ENCODE measurements at places on chromosomes 11 and 22. TPM values are rescaled to one million over a fixed set of nuclear protein-coding genes. Genes with fewer than 3 reads are reported as not detected.

- no peaks in the 10 kb centered on the region for H3K36me3 ChIP-seq
- DNase-seq = no peak
- H3K27me3 ChIP-seq = no peaks in the 10 kb centered on the region
- H3K27ac ChIP-seq = no peak overlapping the region
- H3K4me1 ChIP-seq = no peaks in the 10 kb centered on the region
These were observed 118.8 kb upstream of the CADM1 start for GRCh38 chr11:115623021-115623451.

- H3K27me3 ChIP-seq = no peaks in the 10 kb centered on the region
- no peak for DNase-seq
- no peak overlapping the region for H3K4me3 ChIP-seq
- no peaks in the 10 kb centered on the region for H3K4me1 ChIP-seq
- no peak overlapping the region for H3K27ac ChIP-seq
- H3K36me3 ChIP-seq = no peaks in the 10 kb centered on the region
These were observed 54.6 kb downstream of the CHRDL2 start for GRCh38 chr11:74676596-74676995.

DNA sequence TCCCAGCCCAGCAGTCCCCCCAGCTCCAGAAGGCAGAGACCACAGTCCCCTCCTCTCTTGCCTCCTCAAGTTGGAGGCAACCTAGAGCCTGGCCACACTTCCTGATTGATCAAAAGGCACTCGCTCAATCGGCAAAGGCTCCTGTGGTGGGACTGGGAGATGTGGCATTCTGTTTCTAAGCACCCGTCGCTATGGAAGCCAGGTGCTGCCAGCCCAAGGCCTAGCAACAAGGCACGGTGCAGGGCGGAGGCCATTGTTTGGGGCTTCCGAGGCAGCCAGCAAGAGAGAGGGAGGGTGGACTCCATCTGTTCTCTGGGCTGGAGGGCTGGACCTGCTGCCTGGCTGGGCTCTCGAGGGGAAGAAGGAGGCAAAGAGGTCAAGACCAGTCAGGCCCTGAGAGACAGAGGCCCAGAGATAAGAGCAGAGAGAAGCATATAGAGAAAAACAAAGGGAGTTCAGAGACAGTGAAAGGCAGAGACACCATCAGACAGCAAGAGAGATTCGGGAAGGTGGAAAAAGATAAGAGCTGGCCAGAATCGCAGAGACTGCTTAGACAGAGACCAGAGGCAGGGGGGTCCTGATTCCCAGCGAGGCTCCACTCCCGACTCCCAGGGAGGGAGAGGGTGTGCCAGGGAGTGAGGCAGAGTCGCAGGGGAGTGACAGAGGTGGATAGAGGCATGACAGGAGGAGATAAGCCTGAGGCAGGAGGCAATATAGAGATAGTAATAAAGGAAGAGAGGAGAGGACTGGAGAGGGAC, 21.2 kb downstream of the PDE2A start:
- H3K27ac ChIP-seq = no peak overlapping the region
- no peak for DNase-seq
- no peak overlapping the region for H3K4me3 ChIP-seq
- no peaks in the 10 kb centered on the region for H3K4me1 ChIP-seq
- no peaks in the 10 kb centered on the region for H3K36me3 ChIP-seq
- H3K27me3 ChIP-seq = no peaks in the 10 kb centered on the region

DNA sequence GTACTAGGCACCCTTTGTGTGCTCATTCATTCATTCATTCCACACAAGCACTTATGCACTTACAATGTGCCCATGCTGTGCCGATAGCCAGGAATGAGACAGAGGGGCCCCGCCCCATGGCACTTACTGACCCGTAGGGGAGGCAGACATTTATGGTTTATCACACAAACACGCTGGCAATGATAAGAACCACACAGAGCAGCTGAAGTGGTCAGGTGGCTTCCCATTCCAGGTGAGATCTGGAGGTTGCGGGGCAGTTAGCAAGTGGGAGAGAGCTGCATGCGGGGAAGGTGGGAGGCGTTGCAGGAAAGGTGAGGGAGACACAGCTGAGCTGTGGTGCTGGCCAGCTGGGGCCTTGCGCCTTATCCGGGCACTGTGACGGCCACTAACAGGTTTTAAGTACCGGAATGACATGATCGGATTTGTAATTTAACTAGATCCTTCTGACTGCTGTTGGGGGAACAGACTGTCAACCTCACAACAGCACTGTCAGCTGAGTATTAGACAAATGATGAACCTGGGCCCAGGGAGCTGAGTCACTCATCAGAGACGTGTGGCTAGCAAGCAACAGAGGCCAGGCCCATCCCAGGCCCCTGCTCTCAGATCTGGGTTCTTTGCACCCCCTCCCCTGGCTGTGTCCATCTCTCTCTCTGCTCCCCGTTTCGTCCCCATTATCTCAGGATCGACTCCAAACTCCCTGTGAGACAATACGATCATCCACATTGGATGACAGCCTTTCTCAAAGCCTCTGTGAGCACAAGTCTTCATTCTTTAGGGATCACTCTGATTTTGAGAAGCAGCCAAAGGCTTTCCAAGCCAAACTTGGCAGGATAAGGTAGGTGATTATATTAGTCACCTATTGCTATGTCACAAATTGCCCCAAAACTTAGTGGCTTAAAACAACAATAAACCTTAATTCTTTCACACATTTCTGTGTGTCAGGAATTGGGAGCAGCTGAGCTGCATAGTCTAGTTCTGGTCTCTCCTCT, 28.4 kb downstream of the RASD2 start:
- DNase-seq = no peak
- H3K4me3 ChIP-seq = no peak overlapping the region

DNA sequence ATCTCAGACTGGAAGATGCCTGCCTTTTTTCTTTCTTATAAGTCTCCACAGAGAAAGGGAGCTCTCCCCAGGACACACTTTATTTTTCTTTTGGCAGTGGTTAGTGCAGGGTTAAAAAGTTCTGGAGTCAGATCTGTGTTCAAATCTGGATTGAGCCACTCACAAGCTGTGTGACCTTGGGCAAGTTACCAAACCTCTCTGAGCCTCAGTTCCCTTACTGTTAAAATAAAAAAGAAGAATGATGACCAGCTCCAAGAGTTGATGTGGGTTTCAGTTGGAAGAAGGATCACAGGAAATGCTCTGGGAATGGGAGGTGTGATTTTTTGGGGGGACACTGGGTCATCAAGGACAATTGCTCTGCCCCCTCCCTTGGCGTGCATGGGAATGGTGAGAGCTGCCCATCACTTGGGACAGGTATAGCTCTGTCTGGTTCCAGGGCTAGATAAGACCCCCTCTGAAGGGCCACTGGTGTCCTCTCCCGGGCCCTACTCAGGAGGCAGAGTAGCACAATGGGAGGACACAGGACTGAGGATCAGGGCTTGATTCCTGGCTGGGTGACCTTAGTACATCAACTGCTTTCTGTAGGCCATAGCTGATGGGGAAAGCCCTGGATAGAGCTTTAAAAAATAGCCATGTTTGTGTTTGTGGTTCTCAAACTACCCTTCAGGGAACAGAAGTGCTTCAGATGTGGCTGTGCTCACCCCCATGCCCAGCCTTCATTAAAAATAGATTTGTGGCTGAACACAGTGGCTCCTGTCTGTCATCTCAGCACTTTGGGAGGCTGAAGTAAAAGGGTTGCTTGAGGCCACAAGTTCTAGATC, 228.3 kb downstream of the MIAT start:
- H3K27ac ChIP-seq = no peak overlapping the region
- H3K4me1 ChIP-seq = no peaks in the 10 kb centered on the region
- DNase-seq = no peak
- peaks cover 3% of the 10 kb centered on the region for H3K36me3 ChIP-seq
- H3K27me3 ChIP-seq = no peaks in the 10 kb centered on the region

DNA sequence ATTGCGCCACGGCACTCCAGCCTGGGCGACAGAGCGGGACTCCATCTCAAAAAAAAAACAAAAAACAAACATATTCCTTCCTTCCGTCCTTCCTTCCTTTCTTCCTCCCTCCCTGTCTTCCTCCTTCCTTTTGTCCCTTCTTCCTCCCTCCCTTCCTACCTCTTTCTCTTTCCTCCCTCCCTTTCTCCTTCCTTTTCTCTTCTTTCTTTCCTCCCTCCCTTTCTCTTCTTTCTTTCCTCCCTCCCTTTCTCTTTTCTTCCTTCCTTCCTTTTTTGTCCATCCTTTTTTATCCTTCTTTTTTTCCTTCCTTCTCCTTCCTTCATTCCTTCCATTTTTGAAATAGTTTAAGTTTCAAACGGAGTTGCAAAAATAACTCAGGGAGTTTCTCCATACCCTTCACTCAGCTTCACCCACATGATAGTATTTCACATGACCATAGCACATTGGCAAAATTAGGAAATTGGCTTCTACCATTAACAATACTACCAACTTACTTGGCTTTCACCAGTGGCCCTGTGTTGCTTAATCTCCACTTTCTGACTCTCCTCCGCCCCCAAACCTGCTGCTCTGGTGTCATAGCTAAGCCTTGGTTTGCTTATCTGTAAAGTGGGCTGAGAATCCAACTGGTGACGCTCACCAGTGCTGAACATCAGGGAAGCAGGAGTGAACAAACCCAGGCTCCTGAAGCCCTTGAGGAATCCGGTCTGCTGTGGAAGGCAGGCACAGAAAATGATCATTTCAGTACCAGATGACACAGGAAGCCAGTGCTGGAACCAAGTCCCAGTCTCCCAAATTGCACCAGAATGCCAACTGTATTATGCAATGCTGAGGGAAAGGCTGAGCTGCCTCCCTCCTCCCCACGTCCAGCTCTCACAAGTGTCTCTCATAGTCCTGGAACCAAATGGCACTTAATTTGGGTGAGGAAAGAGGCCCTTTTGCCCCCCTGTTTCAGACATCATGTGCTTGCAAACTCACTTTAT, 17.2 kb upstream of the CRYBB3 start:
- H3K27me3 ChIP-seq = no peaks in the 10 kb centered on the region
- H3K4me1 ChIP-seq = no peaks in the 10 kb centered on the region
- H3K4me3 ChIP-seq = no peak overlapping the region
- peaks cover 11% of the 10 kb centered on the region for H3K36me3 ChIP-seq

- no peak overlapping the region for H3K27ac ChIP-seq
- no peaks in the 10 kb centered on the region for H3K27me3 ChIP-seq
- no peak overlapping the region for H3K4me3 ChIP-seq
These were observed 59.5 kb downstream of the USP35 start for GRCh38 chr11:78248191-78248590.

DNA sequence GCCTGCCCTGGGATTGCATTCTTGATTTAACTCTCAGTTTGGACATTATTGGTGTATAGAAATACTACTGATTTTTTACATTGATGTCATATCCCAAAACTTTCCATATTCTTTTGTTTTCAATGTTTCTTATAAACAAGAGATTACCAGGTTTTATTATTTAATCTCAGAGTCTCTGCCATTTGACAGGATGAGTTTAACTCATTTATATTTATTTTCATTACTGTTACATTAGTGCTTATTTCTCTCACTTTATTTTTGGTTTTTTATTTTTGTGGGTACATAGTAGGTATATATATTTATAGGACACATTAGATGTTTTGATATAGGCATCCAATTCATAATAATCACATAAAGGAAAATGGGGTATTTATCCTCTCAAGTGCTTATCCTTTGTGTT, 9.1 kb upstream of the SCGB1D4 start:
- peaks cover 13% of the 10 kb centered on the region for H3K4me1 ChIP-seq
- H3K36me3 ChIP-seq = no peaks in the 10 kb centered on the region
- peaks cover 18% of the 10 kb centered on the region for H3K27me3 ChIP-seq
- DNase-seq = no peak

GRCh38 chr11:65459552-65459951, 37.0 kb downstream of the NEAT1 start:
- H3K36me3 ChIP-seq = no peaks in the 10 kb centered on the region
- H3K4me3 ChIP-seq = no peak overlapping the region
- DNase-seq = no peak
- no peak overlapping the region for H3K27ac ChIP-seq

- no peaks in the 10 kb centered on the region for H3K4me1 ChIP-seq
- no peak for DNase-seq
- H3K36me3 ChIP-seq = no peaks in the 10 kb centered on the region
- H3K27ac ChIP-seq = no peak overlapping the region
These were observed 4.9 kb downstream of the SLCO2B1 start for GRCh38 chr11:75155570-75156422.

DNA sequence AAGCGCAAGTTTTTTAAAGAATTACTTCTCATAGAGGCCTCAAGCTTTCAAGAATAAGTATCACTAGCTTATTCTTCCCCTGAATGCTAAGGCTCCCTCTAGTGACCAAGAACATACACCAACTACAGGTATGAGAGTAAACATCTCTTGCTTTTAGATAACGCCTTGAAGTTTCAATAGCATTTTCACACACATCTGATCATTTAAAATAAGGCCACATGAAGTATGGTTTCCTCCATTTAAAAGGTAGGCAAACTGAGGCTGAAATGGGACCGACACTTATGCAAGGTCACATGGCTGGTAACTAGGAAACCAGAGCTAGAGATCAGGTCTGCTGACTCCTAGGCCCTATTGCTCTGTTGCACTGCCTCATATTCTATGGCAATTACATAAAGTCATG, 66.5 kb downstream of the CCDC34 start:
- H3K36me3 ChIP-seq = peaks cover 5% of the 10 kb centered on the region
- H3K4me1 ChIP-seq = peaks cover 5% of the 10 kb centered on the region
- no peak overlapping the region for H3K4me3 ChIP-seq
- H3K27ac ChIP-seq = no peak overlapping the region

DNA sequence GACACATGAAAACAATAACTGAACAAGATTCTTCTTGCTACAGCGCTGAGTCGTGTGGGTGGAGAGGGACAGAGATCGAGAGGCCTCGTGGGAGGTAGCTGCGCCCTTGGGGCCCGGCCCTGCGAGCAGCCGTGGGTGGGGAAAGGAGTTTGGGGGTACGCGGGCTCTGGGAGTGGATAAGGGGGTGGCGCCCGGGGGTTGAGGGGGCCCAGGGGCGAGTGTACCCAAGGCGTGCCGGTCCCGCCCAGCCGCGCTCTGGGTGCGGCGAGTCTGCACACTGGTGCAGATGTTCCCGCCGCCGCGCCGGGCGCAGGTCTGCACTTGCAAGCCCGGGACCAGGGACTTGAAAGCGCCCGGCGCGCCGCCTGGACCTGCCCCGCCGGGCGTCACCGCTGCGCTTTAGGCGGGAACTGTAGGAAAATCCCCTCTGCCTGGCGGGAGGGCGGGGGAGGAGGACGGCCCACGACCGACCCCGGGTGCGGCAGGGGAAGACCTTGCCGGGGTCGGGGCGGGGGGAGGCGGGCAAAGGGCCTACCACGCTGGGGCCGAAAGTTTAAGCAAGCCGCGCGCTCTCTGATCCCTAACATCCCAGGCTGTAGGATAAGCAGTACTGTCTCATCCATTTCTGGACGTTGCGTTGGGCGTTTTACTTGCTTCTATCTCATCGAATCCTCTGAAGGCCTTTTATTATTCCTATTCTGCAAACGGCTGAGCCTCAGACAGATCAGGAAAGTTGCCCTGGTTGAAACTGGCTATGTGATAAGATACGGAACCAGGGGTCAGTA, 1.4 kb upstream of the KREMEN1 start:
- peaks cover 24% of the 10 kb centered on the region for H3K4me1 ChIP-seq
- peak overlapping the region; percentile 68 for H3K4me3 ChIP-seq
- H3K27ac ChIP-seq = no peak overlapping the region
- peaks cover 47% of the 10 kb centered on the region for H3K27me3 ChIP-seq

Gene PRG3
- total RNA-seq = not detected

Gene HEPN1
- not detected for total RNA-seq

Gene C22orf42
- not detected for total RNA-seq

Gene TOP3B
- total RNA-seq = 41.2 TPM

Gene TMPRSS5
- total RNA-seq = 1.1 TPM
